Type B pancreatic cell (in vitro differentiated cells): ENCODE measurements at places on chromosomes 6 and 20. TPM values are rescaled to one million over a fixed set of nuclear protein-coding genes. Genes with fewer than 3 reads are reported as not detected.

Gene RAB44
- total RNA-seq: 0.07 TPM in 1 of 2 replicates, not detected in the other

Gene LCA5
- total RNA-seq: 8.8 and 11.3 TPM in 2 replicates

Gene HMGCLL1
- total RNA-seq: 1.6 and 1.9 TPM in 2 replicates

Gene OOEP
- not detected in 2 replicates for total RNA-seq

Gene TOX2
- 1.5 and 4.7 TPM in 2 replicates for total RNA-seq

Gene GPR6
- not detected in 2 replicates for total RNA-seq

Gene ABHD16B
- not detected in 2 replicates for total RNA-seq

Gene DNAH8
- 0.05 and 0.14 TPM in 2 replicates for total RNA-seq

Gene FAM229B
- 8.4 and 29.8 TPM in 2 replicates for total RNA-seq

Gene IFNGR1
- 28.4 and 35.5 TPM in 2 replicates for total RNA-seq

DNA sequence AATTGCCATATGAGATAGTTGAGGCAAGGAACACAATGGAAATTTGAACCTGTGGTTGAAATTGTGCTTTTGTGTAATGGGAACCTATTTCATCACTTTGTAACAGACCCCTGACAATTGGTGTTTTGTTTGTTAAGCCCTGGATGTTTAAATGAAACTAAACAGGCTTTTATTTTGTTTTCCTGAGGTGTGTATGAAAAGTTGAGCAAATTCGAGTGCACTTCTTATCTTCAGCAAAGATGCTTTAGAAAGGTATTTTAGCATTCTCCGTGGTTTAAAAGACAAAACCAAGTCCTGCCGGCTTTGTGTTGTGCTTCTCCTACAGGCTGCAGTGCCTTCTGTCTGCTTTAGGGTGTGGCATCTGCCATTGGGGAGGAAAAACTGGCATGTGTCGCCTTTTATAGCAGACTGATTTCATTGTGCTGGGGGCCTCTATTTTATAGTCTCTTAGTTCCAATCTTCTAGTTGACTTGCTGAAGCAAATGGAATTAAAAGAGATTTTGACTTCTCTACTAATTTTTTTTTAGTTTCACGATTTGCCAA, 2.2 kb upstream of the ARID1B start:
- DNase-seq: no peak

DNA sequence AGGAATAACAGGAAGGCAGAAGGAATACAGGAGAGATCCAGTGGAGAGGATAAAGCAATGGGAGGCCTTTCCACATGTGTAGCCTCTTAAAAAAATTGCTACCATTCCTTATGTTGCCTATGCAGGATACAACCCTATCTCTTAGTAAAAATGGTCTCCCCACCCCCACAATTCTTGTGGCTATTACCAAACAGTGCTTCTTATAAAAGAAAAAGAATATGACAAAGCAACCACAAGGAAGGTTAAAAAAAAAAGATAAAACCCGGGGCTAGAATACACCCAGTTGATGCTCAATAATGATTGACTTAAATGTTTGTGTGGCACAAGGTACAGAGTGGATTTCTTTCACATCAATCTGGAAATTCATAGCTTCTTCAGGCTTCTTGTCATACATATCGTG, 250.9 kb downstream of the HIVEP2 start:
- DNase-seq: no peak

DNA sequence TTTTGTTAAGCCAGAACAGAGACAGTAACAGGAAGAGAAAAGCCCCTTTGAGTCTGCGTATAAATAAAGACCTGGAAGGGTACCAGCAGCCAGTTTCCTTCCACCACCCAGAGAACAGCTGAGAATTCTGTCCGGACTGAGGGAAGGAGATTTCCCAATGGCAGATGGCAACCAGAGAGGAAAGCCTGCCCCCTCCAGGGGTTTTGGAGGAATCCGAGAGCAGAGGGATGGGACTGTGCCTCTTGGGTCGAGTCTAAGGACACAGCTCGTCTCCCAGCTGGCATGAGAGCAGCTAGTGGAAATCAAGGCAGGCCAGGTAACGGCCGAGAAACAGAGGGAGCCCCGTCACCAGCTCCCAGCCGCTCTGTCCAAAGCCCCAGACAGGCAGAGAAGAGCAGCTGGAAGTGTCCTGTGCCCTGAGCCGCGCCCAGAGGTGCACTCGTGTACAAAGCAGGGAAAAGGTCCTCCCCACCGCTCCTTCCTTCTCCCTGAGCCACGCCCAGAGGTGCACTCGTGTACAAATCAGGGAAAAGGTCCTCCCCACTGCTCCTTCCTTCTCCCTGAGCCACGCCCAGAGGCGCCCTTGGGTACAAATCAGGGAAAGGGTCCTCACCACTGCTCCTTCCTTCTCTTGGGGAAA, 134.0 kb upstream of the SNX9 start:
- no peak for DNase-seq

DNA sequence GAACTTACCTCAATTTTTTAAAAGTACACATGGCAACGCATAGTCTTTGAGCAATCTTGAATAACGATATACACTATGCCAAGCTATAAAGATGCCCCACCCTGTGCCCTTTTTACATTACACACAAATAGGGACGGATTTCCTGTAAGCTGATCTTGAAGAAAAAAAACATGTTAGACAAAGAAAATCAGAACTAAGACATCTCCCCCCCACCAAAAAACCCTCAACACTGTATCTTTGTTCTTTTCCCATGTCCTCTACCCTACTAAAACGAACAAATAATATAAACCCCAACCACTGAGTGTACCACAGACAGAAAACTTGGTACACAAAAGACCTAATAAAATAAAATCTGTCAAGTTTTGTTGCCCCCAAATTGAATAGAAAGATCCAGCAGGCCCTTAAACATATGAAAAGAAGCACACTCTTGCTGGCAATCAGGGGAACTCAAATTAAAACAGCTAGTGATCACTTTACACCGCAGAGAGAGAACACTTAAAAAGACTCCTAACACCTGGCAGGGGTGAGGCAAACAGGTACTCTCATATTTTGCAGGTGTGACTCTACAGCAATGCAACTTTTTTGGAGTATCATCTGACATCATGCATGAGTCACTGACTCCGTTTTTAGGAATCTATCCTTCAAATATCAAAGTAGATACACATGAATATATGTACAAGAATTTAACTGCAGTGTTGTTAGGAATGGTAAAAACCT, 29.6 kb downstream of the BACH2 start:
- DNase-seq: no peak

DNA sequence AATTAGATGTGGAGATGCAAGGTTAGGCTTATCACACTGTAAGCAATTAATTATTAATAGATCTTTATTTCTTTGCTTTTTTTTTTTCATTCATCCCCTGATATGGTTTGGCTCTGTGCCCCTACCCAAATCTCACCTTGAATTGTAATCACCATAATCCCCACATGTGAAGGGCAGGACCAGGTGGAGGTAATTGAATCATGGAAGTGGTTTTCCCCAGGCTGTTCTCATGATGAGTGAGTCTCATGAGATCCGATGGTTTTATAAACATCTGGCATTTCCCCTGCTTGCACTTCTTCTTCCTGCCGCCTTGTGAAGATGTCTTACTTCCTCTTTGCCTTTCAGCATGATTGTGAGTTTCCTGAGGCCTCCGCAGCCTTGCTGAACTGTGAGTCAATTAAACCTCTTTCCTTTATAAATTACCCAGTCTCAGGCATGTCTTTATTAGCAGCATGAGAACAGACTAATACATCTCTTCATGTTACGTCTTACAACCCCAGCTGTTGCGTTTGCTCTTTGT, 333.8 kb downstream of the CDH26 start:
- DNase-seq: no peak

DNA sequence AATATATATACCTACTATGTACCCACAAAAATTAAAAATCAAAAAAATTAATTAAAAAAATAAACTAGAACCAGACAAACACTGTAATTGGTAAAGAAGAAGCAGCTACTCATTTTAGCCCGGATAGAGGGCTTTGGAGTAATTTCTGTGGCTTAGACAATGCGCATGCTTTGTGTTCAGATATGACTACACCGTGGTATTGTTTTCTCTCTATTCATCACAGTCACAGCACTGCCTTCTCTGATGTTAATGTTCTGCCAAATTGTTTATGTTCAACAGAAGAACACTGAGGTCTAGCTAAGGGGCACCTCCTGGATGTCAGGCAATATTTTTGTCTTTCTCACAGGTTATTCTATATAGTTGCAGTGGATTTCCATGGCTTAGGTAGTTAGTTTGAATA, 77.5 kb upstream of the GJE1 start:
- DNase-seq: no peak

DNA sequence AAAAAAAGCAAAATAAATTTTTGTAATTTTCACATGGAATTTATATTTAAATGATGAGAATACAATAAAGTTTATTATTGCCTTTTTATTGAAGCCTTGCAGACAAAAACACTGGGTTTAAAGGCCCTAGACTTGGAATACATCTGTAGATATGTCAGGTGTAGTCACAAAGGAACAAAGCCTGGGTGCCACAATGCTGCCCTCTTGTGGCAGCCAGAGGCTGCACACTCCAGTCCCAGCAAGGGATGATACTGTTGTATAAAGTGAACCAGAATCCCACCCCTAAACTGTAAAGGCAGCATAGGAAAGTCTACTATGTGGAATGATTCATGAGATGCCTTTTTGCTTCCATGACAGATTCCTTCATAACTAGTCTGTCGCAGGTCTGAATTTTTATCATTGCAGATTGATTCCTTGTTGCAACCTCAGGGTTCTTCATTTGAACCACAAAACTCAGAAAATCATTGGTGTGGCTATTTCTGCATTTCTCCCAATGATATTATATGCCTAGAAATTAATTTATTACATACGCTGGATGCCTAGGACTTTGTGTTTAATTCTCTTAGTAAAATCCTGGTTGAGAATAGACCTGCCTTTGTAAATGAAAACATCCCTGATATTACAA, 37.0 kb downstream of the MAK start:
- DNase-seq: peak; percentile 72

DNA sequence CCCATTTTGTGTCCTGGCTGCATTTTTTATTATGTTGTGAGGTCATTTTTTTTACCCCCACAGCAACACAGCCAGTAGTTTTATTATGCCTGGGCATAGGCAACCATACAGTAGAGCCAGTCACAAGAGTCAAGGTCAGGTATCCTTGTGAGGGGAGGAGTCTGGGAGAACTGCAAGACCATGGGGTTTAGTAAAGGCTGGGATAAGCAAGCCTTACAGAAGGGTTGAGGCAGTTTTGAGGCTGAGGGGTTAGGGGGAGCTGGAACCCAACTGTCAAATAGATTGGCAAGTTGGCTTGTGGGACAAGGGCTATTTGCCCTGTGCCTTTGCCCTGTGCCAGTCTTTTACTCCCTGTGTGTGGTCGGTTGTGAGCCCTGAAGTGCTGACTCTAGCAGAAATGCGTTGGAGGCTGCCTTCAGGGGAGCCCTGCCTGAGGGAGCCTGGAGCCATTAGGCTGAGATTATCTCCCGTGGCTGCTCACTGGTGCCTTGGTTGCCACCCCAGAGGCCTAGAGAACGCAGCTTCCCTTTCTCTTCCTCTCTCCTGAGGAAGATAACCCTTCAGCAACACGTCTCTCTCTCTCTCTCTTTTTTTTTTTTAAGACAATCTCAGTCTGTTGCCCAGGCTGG, 31.1 kb downstream of the RALY start:
- DNase-seq: no peak

DNA sequence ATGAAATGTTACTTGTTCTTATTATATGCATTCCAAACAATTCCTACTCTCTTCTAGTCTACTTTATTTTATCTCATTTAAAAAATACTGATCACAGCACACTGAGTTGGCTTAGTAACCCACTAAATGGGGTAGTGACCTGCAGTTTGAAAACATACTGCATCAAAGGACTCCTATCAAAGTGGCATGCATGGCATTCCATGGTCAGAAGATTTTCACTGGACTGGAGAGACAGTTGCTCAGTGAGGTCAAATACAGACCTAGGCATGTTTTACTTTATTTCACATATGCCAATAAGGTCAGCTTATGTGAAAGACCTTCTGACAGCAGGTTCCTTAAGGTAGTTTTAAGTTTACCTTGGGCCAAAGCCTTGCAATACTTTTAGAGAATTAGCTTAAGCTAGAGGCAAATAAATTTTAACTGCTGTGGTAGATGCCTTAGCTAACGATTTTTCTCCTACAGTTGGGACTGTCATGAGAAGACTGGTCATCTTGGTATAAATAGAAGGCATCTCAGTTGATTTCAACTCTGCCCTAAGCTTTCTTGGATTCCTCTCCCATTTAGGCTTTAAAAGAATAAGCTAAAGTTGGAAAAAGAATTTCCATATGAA, 35.1 kb downstream of the TPD52L1 start:
- no peak for DNase-seq

- DNase-seq: no peak
These were observed 77.3 kb downstream of the GRM4 start for GRCh38 chr6:34068462-34069044.

- DNase-seq: no peak
These were observed 20.4 kb upstream of the MICB start for GRCh38 chr6:31477521-31477920.

DNA sequence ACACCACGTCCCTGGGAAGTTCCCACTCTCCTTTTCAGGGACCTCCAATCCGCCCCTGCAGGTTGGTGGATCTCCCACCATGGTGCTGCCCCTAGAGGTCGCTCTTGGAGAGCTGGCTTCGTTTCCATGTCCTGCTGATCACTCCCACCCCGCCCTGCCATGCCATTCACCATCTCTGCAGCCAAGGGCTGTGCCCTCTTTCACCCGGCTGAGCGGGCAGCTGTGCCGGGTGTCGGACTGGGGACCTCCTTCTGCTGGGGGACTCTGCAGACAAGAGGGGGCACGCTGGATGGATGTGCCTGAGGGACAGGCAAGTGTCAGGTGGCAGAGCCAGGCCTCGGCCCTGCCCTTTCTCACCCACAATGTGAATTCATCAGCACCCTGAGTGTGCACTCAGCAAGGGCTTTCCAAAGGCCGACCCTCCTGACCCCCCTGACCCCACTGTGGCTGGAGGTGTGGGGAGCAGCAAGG, 347.0 kb downstream of the CDH4 start:
- DNase-seq: no peak

DNA sequence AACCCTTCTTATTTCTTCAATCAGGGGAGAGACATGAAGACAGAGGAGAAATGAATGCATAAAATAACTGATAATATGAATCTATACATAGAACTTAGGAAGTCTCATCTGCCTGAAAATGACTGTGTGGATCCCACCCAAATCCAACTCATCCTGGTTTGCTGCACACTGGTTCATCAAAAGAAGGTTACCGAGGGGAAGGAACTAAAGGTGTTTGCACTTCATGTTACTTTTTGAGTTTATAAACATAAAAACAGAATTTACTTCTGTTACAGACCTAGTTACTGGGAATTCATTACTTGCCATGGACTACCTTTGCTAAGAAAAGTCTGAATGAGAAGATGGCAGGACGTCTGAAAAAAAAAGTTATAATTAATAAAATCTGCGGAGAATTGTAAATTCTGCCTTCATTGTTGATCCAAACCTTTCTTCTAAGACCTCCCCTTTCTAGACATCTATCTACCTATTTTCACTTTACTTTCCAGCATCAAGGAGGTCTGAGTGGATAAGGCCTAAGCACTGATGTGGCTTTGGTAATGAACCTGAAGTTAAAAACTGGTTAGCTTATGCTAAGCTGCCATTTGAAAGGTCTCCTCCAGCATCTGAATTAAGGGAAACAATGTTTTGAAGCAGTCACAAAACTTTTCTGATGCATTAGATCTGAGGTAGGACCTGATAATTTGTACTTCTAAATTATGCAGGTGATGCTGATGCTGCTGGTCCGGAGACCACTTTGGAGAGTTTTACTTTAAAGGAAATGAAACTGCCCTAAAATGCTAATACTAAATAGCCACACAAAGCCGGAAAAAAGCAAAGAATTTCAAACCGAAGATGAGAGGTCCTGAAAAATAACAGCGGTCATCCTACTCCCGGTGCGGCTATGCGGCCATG, 84.0 kb downstream of the HFE start:
- no peak for DNase-seq

- DNase-seq: no peak
These were observed 300.9 kb upstream of the PRDM1 start for GRCh38 chr6:105785066-105785811.

GRCh38 chr6:40436685-40437604, 150.2 kb downstream of the LRFN2 start:
- no peak for DNase-seq
